ENCODE measurements at places on chromosomes 3 and 15.

DNA sequence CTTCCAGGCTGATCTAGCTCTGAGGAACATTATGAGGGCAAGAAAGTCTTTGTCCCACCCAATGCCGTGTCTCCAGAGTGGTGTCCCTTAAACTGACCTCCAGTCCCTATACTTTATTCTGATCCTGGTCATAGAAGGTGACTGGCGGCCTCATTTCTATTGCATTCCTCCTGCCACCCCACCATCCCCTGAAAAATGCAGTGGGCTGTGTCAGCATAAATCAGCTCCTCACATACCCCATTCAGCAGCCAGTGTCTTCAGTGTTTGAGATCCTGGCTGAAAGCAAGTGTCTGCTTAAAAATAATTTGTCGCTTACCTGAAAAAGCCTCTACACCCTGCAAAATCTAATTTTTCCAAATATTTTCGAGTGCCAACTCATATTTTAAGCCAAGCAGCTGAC, 346.1 kb downstream of the FEZF2 start:
- no peak for DNase-seq

DNA sequence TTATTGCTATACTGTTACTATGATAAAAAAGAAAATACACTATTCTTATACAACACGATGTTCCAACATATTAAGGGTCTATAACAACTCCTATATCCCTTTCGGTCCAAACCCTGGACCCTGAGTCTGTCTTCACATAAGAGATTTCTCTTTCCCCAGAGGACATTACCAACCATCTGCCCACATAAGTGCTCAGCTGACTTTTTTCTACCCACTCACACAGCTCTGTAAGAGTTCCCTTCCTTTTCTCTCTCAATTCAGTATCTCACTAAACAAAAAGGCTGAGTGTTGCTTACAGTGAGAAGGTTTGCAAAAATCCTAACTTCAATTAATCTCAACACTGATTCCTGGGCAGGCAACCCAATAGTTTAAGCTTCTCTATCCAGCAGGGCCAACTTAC, 30.5 kb downstream of the ITGB5 start:
- DNase-seq: no peak

- no peak for DNase-seq
Observed at GRCh38 chr3:132435224-132435910, 18.1 kb downstream of the DNAJC13 start.

- DNase-seq: no peak
Observed at GRCh38 chr15:69585937-69586336, 133.3 kb downstream of the RPLP1 start.

DNA sequence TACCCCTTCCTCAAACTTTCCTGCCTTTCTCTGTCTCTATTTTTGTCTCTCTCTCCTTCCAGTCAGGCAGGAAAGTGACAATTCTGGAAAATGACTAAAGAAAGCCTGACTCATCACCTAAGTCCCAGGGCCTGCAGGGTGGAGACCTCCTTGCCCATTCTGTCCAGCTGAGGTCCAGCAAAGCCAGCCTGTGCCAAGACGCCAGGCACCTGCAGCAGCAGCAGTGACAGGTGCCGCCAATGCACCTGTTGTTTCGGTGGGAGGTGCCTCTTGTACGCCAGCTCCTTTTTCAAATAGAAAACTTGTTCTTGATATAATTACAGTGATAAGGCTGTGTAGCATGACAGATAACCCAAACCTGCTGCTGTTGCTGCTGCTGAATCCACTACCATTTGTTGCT, 501.3 kb downstream of the NTRK3 start:
- no peak for DNase-seq

DNA sequence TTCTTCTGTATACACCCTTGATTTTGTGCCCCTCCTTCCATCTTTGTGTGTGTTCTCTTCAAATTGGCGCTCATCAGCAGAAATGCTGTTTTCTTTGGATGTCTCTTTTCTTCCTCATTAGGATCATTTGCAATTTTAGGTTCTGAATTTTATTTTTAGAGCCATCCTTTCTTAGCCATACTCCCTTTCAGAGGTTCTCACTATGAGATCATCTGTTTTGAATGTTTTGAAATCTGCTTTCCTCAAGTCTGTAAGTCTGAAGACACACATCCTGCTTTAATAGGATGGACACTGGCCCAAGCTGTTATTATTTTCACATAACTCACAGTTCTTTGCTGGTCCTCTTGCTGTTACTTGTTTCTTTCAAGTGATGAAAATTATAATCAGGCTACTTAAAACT, 124.8 kb downstream of the BDH1 start:
- DNase-seq: no peak

- DNase-seq: no peak
Observed at GRCh38 chr3:45776301-45776595, 20.1 kb downstream of the SLC6A20 start.

GRCh38 chr3:72604328-72604727, 243.9 kb downstream of the SHQ1 start:
- DNase-seq: no peak

- no peak for DNase-seq
Observed at GRCh38 chr3:177881351-177881750, 654.9 kb upstream of the KCNMB2 start.

GRCh38 chr15:91839867-91840266, 13.6 kb upstream of the SLCO3A1 start:
- DNase-seq: no peak

DNA sequence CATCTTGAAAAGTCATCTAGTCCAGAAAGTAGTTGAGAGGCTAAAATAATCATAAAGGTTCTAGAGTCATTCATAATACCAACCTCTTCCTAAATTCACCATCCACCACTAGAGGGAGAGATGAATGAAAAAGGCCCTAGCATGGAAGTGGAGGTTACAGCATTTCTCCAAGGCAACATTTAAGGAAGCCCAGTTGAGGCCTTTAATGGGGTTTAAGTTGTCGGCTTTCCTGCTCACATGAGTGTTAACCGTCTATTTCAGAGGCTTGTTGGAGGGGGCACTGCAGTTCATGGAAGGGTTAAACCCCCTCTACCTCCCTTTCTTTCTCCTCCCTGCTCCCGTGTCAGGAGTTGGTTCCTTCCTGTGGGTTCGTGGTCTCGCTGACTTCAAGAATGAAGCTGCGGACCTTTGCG, 3.8 kb upstream of the SLCO3A1 start:
- no peak for DNase-seq

DNA sequence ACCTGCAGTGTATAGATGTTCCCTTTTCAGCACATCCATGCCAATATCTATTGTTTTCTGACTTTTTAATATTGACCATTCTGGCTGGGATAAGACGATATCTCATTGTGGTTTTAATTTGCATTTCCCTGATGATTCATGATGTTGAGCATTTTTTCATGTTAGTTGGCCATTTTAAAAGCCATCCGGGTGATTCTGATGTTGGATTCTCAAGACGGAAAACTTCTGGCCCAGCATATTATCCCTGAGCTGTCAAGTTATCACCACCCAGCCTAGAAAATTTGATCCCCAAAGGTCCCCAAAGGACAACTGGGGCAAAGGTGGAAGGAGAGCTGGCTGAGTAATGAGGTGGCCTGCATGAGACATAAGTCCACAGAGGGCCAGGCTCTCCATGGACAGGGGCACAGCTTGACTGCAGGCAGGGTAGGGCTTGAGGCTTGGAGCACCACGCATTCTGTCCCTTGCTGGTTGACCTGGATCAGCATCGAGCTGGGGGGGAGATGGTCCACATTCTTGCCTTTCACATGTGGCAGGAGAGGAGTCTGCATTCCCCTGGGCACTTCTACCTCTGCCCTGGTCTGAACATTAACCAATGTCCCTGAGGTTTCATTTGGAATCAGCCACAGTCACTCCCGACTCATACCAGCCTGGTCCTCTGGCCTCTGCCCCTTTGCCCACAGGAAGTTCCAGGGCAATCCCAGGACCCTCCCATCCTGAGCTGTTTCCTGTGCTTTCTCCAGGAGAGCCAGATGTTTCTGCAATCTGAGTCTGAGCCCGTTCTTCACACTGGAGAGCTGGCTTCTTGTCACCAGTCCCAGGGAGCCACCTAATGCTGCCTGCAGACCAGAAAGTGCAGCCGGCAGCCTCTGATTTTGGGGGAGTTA, 69.2 kb downstream of the ISG20 start:
- no peak for DNase-seq

DNA sequence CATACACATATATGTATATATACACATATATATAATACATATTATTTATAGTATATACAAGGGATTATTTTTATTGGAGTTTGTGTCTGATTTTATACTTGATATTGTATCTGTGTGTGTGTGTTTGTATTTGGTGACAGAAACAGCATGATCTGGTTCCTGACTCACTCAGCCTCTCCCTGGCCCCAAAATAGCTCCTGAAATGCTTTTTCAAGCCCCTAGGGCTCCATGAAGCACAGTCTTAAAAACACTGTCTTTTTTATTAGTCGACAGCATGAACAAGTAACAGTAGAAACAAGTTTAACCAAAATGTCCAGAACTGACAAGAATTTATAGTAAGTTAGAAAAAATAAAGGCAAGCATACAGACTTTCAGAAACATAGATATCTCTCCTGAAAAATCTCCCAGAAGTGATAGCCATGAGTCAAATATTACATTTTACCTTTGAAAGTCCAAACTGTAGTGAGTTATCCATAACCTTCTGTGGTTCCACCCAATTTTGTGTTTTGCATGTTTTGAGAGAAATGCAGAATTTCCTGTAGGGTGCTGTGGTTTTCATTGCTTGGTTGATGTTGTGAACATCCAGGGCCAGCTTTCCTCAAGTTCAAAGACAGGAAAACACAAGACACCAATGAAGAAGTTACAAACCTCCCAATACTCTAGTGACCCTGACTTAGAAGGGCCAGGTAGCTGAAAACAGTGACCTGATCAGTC, 98.5 kb upstream of the CCDC80 start:
- no peak for DNase-seq

GRCh38 chr3:65867463-65868210, 171.1 kb downstream of the MAGI1 start:
- DNase-seq: no peak

DNA sequence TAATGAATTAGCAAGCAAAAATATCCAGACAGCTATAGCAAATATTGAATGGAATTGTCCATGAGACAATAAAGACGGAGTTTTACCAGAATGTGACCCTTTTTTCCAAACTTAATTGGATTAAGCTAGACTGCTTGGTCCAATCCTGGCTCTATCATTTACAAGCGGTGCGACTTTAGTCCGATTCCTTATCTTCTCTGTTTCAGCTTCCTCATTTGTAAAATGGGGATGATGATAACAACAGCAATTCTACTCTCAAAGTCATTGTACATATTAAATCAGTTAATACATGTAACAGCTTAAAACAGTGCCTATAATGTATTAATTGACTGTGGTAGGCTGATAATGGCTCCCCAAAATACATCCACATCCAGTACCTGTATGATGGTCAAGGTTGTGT, 62.1 kb upstream of the CRBN start:
- no peak for DNase-seq

DNA sequence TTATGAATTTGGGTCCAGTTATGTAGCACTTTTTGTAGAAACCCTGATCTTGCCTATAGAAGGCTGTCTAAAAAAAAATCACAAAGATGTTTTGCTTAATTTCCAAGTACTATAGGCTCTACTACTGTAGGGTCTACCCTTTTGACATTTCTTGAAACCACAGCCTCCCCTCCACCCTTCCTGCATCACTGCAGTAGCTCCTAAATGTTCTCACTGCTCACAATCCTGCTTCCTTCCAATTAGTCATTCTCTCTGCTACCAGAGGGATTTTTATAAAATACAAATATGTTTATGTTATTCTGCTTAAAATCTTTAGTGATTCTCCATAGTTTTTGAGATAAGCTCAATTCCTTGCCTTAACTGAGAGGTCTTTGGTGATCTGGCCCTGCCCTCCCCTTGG, 114.0 kb downstream of the CYP19A1 start:
- DNase-seq: no peak

DNA sequence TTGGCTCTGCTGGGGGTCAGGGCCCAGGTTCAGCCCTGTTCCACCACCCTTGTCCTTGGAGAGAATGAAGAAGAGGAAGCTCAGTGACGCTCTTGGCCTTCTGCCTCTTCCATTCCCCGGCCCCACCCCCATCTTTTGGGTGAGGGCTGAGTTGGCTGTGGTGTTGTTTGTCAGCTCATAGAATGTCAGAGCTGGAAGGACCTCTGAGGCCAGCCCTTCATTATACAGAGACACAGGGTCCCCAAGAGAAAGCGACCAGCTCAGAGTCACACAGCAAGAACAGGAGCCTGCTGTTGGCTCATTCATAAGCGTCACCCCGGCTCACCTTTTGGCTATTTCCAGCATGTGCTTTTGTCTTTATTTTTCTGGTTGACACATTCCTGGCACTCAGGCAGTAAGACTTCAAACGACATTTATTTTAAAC, 68.2 kb downstream of the AAGAB start:
- no peak for DNase-seq

- DNase-seq: no peak
Observed at GRCh38 chr3:72036899-72037298, 252.0 kb upstream of the PROK2 start.

DNA sequence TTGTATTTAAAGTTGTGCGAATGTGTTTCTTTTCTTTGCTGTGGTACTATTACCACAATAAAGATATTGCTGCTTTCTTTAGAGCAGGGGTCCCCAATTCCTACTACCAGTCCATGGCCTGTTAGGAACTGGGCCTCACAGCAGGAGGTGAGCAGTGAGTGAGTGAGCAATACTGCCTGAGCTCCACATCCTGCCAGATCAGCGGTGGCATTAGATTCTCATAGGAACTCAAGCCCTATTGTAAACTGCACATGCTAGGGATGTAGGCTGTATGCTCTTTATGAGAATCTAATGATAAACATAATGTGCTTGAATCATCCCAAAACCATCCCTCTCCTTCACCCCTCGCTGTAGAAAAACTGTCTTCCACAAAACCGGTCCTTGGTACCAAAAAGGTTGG, 41.6 kb downstream of the DMXL2 start:
- DNase-seq: no peak

GRCh38 chr3:16433701-16434151, 79.8 kb downstream of the RFTN1 start:
- DNase-seq: no peak

- DNase-seq: no peak
Observed at GRCh38 chr15:29759596-29759995, 62.7 kb downstream of the TJP1 start.

- DNase-seq: no peak
Observed at GRCh38 chr3:136787349-136787748, 31.6 kb upstream of the SLC35G2 start.

- DNase-seq: no peak
Observed at GRCh38 chr3:24192469-24193056, 247.5 kb downstream of the NR1D2 start.

- no peak for DNase-seq
Observed at GRCh38 chr3:145032791-145033190, 1061.2 kb downstream of the DIPK2A start.

DNA sequence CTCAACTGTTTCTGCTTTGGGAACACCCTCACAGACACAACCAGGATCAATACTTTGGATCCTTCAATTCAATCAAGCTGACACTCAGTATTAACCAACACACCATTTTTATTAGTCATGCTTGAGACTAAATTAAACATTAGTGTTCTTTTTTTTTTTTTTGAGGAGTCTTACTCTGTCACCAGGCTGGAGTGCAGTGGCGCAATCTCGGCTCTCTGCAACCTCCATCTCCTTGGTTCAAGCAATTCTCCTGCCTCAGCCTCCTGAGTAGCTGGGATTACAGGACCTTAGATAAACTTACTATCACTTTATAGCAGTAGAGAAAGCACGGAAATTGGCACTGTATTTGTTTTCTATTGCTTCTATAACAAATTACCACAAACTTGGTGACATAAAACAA, 2.0 kb upstream of the RAB11A start:
- no peak for DNase-seq

GRCh38 chr15:41568350-41569017, 9.5 kb downstream of the TYRO3 start:
- peak; percentile 28 for DNase-seq

Measured in NCI-H2227 treated with DMSO at 0.1 percent for 48 hours (cell line).